Colonic mucosa (tissue), 4 donors: ENCODE measurements at places on chromosomes 2 and 18.

- DNase-seq = no peak
Observed at GRCh38 chr2:100321866-100322820, at the start of gene LONRF2. TSS of gene LONRF2 (minus strand) at chr2:100322501. CDS start at chr2:100322093, 408 bp downstream.

DNA sequence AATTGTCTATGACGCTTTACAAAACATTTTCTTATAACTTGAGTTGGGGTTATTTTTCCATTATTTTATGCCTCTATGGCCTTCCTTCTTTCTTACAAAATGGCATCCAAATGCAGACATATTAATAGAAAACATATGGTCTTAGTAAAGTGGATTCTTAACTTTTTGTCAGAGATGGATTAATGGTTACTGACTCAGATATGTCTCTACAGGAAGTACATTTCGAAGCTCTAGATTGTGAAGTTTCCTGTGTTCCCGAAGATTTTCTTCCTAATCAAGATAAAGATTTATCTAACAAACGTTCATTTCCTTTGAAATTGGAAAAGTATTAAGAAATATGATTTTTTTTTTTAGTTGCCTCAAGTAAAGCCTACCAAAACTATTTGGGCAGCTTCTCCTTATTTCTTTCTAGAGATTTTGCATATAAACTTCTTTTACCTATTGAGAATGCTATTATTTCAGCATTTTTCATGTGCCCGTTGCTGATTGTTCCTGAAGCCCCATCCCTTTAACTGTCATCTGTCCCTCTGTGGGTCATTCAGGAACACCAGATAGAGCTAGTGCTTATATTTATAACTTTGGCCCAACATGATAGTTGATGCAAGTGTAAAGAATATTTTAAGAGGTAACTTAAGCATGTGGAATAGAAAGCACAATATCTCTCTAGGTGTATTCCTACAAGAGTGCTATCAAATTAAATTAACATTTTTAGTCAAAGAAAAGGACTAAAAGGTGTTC, 498.0 kb downstream of the CCDC85A start:
- no peak for DNase-seq

- no peak for DNase-seq
Observed at GRCh38 chr18:80200171-80200931, 47.0 kb downstream of the PARD6G start.

DNA sequence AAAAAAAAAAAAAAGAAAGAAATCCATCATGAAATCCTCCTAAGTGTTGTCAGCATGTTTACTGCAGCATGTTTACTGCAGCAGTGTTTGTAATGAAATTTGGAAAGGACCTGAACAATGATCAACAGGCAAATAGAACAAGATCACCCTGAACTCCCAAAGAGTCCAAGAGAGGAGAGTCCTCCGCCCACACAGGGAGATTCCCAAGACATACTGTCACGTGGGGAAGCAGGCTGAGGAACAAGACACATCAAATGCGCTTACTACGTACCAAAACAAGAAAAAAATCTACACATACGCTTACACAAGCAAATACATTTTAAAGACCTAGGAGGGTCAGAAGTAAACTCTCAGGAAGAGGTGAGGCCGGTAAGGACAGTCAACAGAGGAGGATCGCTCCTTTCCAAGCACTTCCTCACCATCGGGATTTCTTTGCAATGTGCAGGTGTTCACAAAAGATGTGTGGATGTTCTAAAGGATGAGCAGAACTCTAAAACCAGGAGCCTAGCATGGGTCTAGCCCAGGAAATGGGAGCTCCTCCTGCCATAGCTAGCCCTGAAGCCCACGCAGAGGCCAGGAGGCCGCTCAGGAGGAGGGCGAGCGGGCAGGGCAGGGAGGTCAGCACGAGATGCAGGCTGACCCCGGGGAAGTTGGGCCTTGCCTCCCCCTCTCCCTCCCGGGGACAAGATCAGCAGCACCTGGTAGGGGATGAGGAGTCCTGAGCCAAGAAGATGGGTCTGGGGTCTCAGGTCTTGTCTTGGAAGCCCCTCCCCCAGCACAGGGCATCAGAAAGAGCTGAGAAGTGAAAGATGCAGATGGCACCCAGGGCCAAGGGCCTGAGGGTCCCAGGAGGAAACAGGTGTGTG, 66.4 kb downstream of the ZNF516 start:
- no peak for DNase-seq

- DNase-seq = no peak
Observed at GRCh38 chr2:69075486-69075885, 62.5 kb downstream of the ANTXR1 start.

DNA sequence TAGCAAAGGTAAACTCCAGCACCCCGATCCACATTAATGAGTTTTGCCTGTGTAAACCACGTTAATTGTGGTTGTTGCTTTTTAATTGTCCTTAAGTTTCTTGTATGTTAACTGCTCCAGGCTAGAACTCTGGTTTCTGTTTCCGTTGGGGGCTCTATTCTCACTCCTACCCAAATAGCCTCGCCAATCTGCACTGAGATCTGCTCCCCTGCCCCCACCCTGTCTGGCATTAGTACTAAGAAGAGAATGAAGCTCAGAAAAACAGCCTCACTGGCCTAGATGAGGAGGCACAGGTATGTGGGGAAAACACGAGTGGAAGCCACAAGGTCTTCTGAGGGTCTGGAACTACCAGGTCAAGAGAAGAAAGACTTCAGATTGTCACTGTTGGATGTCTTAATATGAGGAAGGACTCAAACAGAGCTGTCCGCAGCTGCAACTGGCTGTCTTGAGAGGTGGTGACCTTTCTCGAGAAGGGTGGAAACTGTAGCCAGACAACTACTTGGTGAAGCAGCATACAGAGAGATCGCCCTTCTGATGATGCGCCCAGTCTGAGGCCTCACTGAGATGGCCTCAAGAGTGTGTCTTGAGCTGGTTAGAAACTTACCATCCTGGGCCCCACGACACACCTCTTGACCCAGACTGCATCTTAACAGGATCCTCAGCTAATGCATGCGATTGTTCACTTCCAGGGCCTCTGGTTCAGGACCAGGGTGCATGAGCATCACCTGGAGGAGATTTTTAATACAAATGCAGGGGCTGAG, 73.1 kb downstream of the TGOLN2 start:
- no peak for DNase-seq

GRCh38 chr2:28082131-28082530, 191.6 kb downstream of the BABAM2 start:
- DNase-seq = no peak

DNA sequence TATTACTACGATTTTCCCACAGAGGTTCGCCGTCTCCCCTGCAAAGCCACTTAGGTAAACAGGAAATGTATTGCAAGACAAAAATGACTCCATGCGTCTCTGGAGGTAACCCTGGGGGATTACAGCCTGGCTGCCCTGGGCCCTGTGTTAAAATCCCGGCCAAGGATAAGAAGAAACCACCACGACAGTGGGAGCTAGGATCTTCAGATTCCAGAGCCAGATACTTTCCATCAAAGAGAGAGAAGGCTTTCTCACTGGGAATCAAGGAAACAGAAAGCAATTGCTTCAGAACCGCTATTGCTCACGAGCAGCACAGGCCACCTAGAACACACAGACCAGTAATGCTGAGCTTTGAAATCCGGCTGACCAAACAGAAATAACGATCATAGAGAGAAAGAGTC, 97.9 kb upstream of the ZNF516 start:
- no peak for DNase-seq

- no peak for DNase-seq
Observed at GRCh38 chr18:79903071-79903635, 48.3 kb downstream of the SLC66A2 start.

GRCh38 chr2:187529977-187530721, 24.1 kb downstream of the TFPI start:
- no peak for DNase-seq

GRCh38 chr18:37484983-37485834, 80.4 kb downstream of the CELF4 start:
- DNase-seq = no peak

DNA sequence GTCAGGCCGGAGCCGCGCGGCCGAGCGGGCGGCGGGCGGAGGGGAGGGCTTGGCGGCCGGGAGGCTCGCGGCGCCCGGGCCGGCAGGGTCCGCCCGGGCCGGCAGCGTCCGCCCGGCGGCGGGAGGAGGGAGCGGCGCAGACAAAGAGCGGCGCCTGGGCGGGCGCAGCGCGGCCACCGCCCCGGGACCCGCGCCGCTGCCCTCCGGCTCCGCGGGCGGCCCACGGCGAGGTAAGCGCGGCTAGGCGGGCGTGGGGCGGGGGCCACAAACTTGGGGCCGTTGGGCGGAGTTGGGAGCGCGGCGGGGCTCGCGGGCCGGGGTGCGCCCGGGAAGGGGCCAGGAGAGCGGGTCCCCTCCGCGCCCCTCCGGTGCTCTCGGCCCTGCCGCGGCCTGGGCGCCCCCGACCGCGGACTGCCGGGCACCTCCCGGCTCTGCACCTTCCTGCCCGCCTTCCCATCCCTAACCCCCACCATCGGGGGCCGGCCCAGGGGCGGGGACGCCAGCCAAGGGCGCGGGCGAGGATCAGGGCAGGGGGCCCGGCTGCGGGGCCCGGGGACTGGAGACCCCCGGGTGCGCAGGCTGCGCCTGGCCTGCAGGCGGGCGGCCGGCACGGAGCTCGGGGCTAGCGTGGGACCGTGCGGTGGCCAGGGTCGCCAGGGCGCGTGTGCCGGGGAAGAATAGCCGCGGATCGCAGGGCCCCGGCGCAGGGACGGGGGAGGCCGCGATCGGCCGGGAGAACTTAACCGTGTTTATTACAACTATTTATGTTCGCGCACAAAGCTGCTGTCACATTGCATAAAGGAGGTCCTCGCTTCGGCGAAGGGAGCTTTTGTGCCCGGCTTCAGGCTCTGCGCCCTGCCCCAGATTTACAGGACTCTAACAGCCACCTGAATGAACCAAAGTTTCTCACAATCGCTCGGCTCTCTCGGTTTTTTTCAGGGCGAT, at the start of gene NCK2:
Gene NCK2 (plus strand): TSS at position 4 of the 945 bp plus-strand sequence. CDS start 110,152 bp downstream, outside the sequence.
- DNase-seq = peak; percentile 40

GRCh38 chr2:158221063-158222020, 119.7 kb downstream of the UPP2 start:
- no peak for DNase-seq

- DNase-seq = no peak
Observed at GRCh38 chr2:11584525-11585056, 50.7 kb downstream of the GREB1 start.

DNA sequence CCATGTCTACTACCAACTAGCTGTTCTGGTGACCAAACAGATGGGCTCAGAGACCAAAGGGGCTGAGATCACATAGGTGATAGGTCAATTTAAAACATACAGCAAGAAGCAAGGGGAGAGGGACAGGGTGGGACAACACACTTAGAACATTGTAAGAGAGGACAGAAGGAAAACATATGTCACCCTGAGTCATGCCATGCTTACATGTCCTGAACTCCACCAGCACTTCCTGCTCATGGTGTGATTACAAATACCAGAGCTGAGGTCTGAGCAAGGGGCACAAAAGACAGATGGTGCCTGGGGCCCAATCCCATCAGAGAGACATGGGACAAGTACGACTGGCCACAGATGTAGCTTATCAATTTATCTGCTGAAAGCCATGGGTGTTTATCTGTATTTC, 28.7 kb upstream of the GALNT14 start:
- DNase-seq = no peak

DNA sequence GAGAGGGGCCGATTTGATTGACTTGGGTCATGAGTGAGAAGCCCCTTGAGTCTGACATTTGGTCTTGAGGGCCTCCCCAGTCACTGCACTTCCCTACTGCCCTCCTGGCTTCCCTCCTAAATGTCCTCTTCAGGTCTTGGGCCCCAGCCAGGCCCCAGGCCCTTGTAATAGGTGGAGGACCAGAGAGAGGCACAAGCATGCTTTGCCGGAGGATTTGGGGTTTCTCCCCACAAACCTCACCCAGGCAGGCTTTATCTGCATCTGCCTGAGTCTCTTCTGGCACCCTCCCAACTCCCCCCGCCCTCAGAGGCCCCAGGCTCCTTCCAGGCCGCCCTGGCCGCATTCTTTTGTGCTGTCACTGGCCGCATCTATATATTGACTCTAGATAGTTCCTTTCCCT, 270.7 kb downstream of the HAUS1 start:
- DNase-seq = no peak

- no peak for DNase-seq
Observed at GRCh38 chr18:50751490-50751889, 68.3 kb downstream of the MRO start.

GRCh38 chr2:17429130-17429529, 89.1 kb downstream of the RAD51AP2 start:
- DNase-seq = no peak

DNA sequence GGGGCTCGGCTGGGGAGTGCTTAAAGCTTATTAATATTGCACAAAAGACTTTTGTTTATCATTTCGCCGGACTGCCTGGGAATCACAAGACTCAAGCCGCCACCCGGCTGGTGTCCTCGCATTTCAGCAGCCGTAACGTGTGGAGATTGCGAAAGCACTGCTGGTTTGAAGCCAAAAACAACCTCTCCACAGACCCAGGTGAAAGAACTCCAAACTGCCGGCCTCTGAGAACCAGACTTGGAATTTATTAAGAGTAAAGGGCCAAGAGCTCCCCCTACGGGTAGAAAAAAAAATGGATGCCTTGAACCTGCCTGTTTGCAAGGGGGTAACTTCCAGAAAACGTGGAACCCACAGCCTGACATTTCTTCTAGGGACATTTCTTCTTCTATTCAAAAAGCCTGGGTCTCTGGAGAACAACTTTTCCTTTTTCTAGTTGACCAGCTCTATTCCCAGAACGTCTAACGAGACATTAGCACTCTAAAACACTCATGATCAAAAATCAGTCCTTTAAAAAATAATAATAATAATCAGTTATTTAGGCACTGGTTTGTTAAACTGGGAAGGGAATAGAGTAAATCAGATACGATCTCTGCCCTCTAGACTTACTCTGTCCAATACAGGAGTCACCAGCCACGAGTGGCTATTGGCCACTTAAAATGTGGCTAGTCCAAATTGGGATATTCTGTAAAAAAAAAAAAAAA, 216.3 kb downstream of the C1D start:
- peak; percentile 82 for DNase-seq

DNA sequence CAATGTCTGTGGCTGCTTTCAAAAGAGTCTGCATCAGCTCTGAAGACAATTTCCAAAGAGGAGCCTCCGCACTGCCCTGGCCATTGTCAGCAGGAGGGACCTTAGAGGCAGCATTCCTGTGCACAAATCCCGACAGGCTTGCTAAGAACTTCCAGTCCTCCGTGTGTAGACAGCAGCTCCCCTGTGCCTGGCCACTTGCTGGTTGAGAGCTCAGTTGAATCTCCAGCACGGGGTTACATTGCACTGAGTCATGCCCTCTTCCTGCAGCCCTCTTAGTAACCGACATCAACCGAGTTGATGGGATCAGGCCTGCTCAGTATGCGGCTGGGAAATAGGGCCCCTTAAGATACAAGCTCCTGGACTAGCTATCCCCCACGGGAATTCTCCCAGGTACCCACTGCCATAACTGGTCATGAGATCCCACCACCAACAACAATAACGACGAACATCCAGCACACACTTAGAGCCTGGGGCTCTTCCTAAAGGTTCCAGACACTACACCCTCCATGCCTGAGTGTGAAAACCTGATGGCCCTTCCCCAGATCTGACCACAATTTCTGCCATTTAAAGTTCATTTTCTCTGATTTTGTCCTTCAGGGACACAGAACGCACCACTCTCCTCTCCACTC, 12.0 kb downstream of the ATP6V1B1 start:
- peak; percentile 12 for DNase-seq

GRCh38 chr2:96524482-96525210, 11.9 kb upstream of the ARID5A start:
- DNase-seq = no peak

- no peak for DNase-seq
Observed at GRCh38 chr2:151576080-151576479, 158.2 kb downstream of the NEB start.
